Activated T-helper 1 cell treated with anti-CD3 and anti-CD28 coated beads, Interleukin-12 subunit alpha, Interleukin-12 subunit beta, Interleukin-2, Interleukin-4 antibody, amounts not matched to agents 30 ng/mL and 10 ng/mL and 1 ng/mL, durations not matched to agents 14 hours and 24 hours and 36 hours (primary cell): ENCODE measurements at places on chromosomes 5 and 9. TPM values are rescaled to one million over a fixed set of nuclear protein-coding genes. Genes with fewer than 3 reads are reported as not detected.
A peak's percentile ranks its signal among the peaks of the same experiment; 100 is the strongest.

Gene PCBD2
- total RNA-seq: 13.5 and 17.2 TPM in 2 replicates

Gene CSF1R
- total RNA-seq: 0.10 TPM in 1 of 2 replicates, not detected in the other

DNA sequence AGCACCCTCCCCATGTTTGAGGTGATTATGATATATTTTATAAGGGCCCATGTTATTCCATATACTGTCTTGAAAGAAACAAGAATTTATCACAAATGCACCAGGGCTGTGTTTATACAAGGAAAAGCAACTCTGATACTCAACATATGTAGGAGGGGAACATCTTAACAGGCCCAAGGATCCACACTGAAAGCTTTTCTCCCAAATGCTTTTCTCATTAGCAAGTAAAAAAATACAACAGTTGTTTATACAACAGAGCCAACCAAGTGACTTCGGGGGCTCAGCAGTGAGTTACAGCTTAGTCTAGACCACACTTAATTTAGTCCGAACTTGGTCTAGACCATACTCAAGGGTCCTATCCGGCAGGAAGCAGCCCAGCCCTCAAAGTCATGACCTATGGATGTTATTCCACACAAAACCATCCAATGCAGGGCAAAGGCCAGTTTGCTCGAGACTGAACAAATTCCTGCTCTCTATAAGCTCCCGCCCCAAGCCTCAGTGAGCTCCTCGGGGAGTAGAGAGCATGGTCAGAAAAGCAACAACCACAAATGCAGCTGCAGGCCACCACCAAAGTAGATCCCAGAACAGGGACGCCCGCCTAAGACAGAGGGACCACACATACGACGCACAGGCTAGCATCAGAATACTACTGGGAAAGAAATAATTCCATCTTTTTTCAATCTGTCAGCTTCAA, 6.8 kb downstream of the GZMK start:
- no peak overlapping the region for H3K27ac ChIP-seq
- H3K4me3 ChIP-seq: no peak overlapping the region

DNA sequence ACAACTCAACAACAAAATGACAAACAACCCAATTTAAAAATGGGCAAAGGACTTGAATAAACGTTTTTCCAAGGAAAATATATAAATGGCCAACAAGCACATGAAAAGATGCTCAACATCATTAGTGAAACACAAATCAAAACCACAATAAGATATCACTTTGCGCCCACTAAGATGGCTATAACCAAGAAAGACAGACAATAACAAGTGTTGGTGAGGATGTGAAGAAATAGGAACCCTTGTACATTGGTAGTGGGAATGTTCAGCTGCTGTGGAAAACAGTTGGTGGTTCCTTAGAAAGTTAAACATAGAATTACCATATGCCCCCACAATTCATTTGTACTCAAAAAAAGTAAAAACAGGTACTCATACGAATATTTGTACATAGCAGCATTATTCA, 39.2 kb upstream of the WDR41 start:
- H3K4me3 ChIP-seq: no peak overlapping the region
- DNase-seq: no peak
- no peaks in the 10 kb centered on the region for H3K4me1 ChIP-seq

DNA sequence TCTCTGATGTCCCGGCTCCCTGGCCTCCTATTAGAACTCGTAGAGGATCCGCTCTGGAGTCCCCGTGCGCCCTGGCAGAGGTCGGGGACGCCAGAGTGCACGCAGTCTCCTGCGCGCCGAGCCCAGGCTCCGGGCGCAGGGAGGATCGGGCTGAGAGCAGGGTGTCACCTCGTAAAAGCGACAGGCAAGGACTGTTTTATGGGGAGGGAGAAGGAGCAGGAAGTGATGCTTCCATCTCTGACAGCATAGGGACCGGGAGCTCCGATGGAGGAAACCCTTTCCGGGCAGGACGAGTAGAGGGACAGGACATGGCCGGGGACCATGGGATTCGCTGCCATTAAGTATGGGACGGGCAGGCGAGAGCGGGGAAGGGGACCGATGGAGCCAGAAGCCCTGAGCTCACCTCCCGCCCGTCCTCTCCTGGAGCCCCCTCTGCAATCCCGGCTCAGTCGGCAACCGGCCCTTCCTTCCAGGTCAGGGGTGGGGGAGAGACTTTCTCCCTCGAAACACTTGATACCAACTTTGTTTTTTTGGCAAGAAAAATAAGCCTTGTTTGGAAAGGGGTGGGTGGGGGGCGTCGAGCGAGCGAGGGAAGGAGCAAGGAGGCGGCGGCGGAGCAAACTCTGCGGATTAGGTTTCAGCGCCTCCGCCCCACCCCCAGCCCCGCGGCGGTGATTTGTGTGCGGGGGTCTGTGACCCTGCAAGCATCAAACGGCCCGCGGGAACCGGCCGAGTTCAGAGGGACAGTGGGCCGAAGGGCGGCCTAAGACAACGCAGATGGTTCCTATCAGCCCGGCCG, 12.6 kb downstream of the LMX1B start:
- H3K36me3 ChIP-seq: no peaks in the 10 kb centered on the region
- H3K27me3 ChIP-seq: peaks cover 77% of the 10 kb centered on the region
- no peak for DNase-seq
- peak overlapping the region; percentile 68 for H3K4me3 ChIP-seq
- H3K27ac ChIP-seq: no peak overlapping the region
- H3K4me1 ChIP-seq: no peaks in the 10 kb centered on the region

DNA sequence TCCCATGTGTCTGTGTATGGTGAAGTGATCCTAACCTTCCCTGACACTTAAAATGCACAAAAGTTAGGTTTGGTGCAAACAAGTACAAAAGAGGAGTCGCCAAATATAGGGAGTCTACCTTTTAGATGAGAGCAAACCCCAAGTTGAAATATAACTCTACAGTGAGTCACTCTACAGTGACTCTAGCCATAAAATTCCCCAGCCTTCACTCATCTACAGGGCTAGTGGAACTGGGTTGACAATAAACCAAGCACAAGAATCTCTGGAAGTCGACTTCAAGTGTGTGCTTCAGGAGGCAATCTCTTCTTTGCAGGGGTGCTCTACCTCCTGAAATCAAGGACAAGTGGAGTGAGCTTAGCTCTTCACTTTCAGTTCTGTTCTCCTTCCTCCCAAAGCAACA, 3.3 kb downstream of the SHISAL2B start:
- peaks cover 6% of the 10 kb centered on the region for H3K4me1 ChIP-seq
- H3K27me3 ChIP-seq: peaks cover 44% of the 10 kb centered on the region
- no peak overlapping the region for H3K4me3 ChIP-seq
- H3K36me3 ChIP-seq: no peaks in the 10 kb centered on the region
- H3K27ac ChIP-seq: no peak overlapping the region

- no peaks in the 10 kb centered on the region for H3K36me3 ChIP-seq
- no peak overlapping the region for H3K27ac ChIP-seq
- no peak overlapping the region for H3K4me3 ChIP-seq
- H3K27me3 ChIP-seq: no peaks in the 10 kb centered on the region
Observed at GRCh38 chr9:23582836-23583235, 243.2 kb downstream of the ELAVL2 start.

- no peak overlapping the region for H3K4me3 ChIP-seq
- no peak overlapping the region for H3K27ac ChIP-seq
- H3K4me1 ChIP-seq: no peaks in the 10 kb centered on the region
- H3K36me3 ChIP-seq: no peaks in the 10 kb centered on the region
Observed at GRCh38 chr5:127260686-127261085, 29.9 kb upstream of the MEGF10 start.
